ENCODE measurements at places on chromosomes 3 and 15.
A peak's percentile ranks its signal among the peaks of the same experiment; 100 is the strongest.

DNA sequence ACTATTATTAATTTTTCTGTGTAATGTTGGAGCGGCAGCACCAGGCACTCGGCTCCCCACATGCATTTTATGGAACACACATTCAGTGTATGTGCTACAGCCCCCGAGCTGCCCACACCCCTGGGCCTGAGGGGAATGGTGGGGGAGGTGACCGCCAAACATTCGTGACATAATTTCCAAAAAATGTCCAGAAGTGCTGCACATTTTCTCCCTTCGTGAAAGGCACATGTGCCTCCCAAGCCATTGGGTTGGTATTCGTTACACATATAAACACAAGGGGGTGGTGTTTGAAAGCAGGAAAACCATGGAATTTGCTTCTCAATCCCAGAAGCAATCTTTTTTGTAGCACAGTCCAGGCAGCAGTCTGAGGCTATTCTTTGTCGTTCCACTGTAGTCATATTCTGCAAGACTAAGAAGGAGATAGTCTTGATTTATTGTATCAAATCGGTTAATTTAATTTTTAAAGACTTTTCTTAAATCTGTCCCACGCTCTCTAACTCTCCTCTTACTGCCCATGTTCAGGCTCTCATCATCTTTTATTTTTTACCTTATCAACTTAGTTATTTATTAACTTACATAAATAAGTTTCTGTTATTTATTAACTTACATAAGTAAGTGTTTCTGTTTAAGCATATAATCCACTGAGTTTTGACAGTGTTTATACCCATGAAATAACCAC is 39.2 kb upstream of the POLR2M start:
- no peak for DNase-seq

DNA sequence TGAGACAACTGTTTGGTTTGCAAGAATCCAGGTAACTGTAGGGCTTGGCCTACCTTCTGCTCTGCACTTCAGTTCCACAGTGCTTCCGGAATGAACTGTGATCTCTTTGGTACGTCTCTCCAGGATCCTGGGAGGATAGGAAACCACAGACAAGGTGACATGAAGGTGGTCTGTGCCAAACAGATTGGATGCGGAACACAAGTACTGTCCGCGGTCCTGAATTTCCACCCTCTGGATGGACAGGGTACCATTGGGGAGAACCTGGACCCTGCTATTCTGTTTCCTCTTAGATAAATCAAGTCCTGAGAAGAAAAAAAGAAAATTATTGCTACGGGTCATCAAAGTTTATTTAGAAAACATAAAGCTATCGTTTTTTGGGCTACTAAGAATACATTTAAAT is 17.3 kb downstream of the IGSF10 start:
- no peak for DNase-seq

DNA sequence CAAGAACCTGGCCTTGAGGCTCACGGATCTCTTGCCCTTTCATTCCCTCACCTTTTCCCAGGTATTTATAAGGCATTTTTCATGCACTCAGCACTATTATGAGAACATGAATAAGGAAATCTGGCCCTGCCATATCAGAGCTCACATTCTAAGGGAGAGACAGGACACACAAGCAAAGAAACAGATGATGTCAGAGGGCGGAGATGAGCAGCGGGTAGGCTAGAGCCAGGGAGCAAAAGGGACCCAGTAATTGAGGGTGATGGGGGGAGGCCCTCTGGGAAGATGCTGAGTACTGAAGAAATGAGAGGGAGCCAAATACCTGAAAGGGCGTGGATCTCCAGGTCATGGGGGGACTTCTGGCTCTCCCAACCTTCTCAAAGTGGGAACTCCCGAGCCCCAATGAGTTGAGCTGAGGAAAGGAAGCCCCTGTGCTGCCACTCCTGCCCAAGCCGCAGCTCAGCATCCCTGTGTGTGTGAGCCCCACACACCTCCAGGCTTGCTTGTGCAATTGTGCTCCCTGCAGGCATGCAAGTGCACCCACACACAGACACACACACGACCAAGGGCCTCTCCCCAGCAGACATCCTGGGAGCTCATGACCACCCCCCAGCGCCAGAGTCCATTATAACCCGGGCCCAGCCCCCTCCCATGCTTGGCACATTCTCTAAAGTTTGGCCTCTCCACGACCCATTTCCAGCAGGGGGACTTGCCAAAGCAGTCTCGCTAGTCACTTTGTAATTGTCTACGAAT is 81.4 kb upstream of the PXYLP1 start:
- DNase-seq: no peak

GRCh38 chr15:71660501-71660900 is 149.9 kb upstream of the NR2E3 start:
- no peak for DNase-seq

DNA sequence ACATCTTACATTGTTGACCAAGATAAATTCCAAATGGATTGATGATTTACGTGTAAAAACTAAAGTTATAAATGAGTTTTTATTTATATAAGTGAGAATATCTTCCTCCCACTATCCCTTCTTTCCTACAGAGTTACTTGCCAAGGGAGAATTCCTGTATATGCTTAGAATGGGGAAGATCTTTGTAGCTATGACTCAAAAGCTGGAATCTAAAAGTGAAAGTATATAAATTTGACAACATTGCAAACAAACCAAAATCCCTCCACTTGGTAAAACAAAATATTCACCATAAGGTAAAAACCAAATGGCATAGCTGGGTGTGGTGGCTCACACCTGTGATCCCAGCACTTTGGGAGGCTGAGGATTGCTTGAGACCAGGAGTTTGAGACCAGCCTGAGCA is 52.7 kb upstream of the GCNT3 start:
- no peak for DNase-seq

DNA sequence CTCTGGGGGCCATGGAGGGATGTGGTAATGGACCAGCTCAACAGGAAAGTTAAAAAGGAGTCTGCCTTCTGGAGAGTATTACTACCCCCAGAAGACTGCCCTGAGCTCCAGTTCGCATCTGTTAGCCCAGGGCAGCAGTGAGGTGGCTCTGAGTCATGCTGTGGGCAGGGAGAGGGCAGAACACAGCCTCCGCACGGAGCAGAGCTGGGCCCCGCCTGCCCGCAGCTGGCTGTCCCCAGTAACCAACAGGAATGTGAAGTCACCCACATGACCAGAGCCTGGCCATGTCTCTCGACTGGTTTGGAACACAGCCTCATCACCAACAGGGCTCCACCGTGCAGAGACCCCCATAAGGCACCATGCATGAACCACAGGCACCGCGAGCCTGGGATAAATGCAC is 62.1 kb downstream of the CYFIP1 start:
- no peak for DNase-seq

GRCh38 chr3:155149494-155149893 is 69.4 kb downstream of the MME start:
- no peak for DNase-seq

- DNase-seq: no peak
Observed at GRCh38 chr15:38490242-38490922, 36.5 kb downstream of the FAM98B start.

GRCh38 chr15:42903388-42904324 is 16.9 kb downstream of the TTBK2 start:
- no peak for DNase-seq

DNA sequence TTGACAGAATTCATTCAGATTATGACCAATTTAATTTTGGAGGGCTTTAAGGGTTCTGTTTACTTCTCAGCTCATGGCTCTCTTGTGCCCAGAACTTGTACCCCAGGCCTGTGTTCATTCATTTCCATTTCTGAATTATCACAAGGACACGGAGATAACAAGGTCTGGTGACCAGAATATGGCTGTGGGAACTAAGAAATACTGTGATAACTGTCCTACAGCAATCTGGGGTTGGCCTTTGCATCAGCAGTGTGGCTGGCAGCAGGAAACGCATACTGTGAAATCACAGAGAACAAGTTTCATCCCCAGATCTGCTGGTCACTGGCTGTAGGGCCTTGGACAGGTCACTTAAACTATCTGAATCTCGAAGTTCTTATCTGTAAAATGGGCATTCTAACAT is 41.8 kb upstream of the TPM1 start:
- no peak for DNase-seq

GRCh38 chr3:114745322-114746240 is 401.5 kb downstream of the ZBTB20 start:
- no peak for DNase-seq

- no peak for DNase-seq
Observed at GRCh38 chr15:70111203-70112073, 13.7 kb upstream of the TLE3 start.

GRCh38 chr3:72232331-72232730 is 447.4 kb upstream of the PROK2 start:
- no peak for DNase-seq

DNA sequence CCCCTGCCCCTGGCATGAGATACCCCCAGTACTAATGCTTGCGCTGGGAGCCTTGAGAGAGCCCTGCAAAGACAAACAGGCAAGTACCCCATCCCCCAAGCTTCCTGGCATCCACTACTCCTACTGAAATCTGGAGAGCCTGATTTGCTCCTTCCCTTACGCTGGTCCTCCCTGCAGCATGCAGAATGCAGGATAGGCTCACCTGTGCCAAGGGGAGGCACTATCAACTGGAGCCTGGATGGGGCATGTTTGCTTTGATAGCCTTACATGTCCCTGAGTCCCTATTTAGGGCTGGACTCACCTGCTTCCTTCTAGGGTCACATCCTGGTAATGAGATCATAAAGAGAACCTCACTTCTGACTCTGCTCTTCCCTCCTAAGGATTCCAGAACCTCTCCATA is 42.9 kb downstream of the RAB11A start:
- DNase-seq: no peak

GRCh38 chr3:33883538-33883950 is 85.1 kb downstream of the PDCD6IP start:
- DNase-seq: no peak

DNA sequence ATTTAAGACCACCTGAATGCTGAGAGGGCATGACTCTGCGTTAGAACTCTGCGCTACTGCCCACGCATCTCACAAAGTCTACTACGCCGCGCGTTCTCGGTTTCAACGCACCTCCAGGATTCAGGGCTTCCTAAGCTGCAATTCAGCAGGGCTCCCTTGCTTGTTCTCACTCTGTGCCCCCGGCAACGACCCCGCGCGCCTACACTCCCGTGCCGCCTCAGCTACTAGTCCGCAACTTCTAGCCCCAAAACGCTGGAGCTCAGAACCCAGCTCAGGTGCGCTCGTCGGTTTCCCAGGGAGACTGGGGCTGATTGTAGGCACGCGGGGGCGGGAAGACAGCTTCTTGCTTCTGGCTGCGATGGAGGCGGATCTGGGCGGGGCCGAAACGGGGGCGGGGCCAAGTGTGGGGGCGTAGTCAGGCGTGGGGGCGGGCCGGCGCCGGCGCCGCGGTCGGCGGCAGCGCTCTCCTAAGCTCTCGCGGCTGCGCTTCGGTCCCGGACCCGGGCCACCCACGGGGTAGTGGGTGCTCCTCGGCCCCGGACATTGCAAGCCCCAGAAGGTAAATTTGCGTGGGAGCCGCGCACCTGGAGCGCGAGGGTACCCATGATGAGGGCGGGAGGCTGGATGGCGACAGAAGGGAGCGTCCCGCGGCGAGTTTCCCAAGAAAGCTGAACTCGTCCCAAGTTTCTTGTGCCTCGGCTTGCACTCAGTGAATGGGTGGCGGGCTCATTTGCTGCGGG is at the start of gene ARHGEF26:
Gene ARHGEF26, plus strand, starts transcription at position 430 of the 740 bp plus-strand sequence. CDS start 603 bp downstream, outside the sequence.
- DNase-seq: peak; percentile 62

DNA sequence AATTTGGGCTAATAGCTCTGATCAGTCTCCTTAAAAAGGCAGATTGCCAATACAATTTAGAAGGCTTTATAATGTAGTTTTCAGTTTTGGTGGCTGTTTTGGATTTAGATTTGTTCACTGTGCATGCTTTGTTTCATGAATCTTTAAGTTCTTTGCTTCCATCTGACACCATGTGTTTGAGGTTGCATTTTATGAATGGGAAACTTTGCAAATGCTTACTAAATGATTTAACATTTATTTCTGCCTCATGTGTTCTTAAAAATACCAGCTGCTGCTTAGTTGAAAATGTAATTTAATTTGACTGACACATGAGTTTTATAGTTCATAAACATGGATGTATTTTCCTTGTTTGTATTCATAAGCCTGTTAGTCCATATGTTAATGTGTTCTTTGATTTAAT is 78.6 kb downstream of the RNF13 start:
- DNase-seq: no peak

- DNase-seq: no peak
Observed at GRCh38 chr15:85831415-85832113, 36.8 kb upstream of the KLHL25 start.

DNA sequence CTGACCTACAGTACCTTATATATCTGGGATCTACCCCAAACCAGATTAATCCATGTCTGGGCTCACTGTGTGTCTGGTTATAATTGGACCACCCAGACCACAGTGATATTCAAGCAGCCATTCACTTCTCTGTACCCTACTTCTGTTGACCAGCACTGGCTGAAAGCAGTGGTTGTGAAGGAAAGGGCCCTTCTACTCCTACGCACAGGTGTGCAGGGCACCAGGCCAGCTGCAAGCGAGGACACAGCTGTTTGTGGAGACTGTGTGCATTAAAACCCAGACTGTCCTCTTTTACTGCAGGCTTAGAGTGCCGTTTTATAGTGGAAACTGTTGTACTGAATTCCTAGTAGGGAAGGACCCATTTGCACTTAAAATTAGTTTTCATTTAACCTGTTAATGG is 29.5 kb downstream of the CTDSPL start:
- DNase-seq: no peak

DNA sequence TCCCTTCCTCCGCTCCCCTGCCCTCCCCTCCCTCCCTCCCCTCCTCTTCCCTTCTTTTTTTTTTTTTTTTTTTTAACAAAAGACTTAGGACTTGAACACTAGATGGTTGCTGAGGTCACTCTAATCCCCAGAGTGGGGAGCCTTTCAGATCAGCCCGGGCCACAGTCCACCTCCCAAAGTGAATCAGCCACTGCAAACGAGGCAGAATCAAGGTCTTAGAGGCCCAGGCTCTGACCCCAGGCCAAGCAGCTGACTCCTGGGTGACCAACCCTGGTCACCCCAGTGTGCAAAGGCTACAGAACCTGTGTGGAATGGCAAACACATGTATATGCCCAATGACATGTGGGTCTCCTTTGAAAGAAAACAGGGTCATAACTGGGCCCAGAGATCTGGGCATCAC is 18.3 kb upstream of the EHD4 start:
- DNase-seq: no peak

- DNase-seq: no peak
Observed at GRCh38 chr3:88150806-88151205, 1.0 kb downstream of the C3orf38 start.

DNA sequence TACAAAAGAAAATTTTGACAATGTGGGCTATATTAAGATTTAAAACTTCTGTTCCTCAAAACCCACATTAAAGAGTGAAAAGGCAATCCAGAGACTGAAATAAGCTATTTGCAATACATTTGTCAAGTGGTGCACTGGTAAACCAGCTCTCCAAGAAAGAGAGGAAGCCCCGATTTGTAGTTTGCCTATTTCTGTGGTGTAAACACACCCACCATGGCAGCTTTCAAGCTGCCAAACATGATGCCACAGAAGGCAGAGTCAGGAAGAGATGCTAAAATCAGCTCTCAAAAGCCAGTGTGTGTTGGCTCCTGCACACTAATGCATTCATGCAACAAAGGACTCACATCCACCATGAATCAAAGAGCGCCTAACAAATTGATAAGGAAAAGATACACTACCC is 17.5 kb downstream of the RFTN1 start:
- no peak for DNase-seq

Measured in activated CD8-positive, alpha-beta memory T cell treated with anti-CD3 and anti-CD28 coated beads for 4 hours (primary cell).